ENCODE measurements at places on chromosomes 3 and 15.

GRCh38 chr3:140522653-140523380 is 155.0 kb upstream of the TRIM42 start:
- no peak for DNase-seq

- DNase-seq = no peak
Measured at GRCh38 chr3:169641167-169641566, 22.3 kb downstream of the MECOM start.

- no peak for DNase-seq
Measured at GRCh38 chr15:66570327-66570726, 4.5 kb upstream of the LCTL start.

DNA sequence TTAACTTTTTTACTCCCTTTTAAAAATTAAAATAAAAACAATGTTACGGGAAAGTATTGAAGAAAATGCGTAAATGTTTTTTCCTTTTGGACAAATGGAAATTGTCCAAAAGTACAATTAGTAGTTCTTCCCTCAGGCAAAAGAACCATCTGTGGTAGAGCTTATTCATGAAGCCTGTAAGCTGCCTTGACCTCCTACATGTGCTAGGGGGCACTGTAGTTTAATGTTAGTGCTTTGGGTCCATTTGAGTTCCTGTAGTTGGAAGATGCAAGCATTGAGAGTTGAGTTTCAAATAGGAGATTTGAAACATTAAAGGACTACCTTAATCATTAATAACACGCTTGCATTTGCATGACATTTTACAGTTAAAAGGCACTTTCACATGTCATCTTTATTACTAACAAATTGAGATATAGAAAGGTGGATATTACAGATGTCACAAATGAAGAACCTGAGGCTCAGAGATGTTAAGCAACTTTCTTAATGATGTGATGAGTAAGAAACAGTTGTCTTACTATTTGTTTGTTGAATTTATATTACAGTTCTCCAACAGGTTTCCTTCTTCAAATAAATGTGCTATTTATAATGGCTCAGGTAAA is 1.8 kb upstream of the ZNF385D start:
- no peak for DNase-seq

GRCh38 chr3:16365491-16366128 is 100.6 kb downstream of the OXNAD1 start:
- DNase-seq = no peak

DNA sequence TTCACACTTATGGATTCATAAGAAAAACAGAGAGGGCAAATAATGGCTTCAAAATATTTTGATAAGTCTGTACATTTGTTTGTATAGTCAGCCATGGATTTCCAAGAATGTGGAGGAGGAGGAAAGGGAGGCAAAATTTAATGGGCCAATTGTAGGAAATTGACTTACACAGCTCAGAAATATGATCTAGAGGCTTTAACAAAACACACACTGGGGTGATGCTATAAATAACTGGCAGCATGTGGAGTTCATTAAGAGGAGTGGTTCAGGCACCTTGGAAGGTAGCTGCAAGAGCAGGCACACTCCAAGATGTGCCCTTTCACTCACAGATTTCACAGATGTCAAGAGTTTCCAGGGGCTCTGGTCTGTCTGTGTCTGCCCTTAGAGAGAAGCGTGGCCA is 193.4 kb upstream of the RASGRP1 start:
- DNase-seq = no peak

DNA sequence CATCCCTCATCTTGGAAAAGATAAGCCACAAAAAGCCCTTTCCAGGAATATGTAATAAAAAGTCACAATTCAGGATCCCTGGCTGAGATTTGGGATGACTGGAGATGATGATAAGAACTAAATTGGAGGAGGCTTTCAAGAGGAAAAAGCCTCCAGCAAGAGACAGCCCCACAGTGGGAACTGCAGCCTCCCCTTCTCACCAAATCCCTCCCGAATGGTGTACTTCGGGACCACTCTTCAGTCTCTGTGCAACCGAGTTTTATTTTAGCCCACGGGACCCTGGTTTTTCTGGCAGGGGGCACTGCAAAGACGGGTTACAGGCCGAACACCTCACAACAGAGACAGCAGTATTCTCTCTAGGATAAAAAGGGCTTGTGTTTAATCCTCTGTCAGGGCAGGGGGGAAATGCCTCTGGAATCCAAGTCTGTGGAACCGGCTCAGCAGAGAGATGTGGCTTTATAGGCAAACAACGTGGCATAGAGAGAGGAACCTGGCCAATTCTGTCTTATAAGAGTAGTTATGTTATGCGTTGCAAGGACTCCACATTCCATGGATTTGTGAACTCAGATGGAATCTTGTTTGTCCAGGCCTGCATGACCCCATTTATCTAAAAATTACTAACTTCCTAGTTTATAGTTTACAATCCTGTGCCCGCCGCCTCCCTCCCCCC is 1.2 kb upstream of the LMCD1 start:
- DNase-seq = no peak

DNA sequence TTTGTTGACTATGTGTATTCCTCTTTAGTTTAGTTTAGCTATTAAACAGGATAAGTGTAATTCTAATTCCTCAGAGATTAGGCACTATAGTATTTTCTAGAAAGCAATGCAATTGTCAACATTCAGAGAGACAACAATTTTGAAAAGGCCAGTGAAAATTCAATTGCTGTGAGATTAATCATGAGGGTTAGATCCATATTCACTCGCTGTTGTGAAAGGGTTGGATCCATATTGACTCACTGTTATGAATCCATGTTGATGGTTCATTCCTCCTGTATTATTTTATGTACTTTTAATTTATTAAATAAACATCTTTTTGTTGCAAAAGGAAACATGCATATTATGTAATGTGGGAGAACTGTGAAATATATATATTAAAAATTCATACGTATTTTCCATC is 641 bp downstream of the TRAT1 start:
- no peak for DNase-seq

GRCh38 chr15:63402498-63403253 is 21.0 kb upstream of the CA12 start:
- DNase-seq = no peak

- no peak for DNase-seq
Measured at GRCh38 chr3:197269024-197269423, 29.4 kb downstream of the DLG1 start.

DNA sequence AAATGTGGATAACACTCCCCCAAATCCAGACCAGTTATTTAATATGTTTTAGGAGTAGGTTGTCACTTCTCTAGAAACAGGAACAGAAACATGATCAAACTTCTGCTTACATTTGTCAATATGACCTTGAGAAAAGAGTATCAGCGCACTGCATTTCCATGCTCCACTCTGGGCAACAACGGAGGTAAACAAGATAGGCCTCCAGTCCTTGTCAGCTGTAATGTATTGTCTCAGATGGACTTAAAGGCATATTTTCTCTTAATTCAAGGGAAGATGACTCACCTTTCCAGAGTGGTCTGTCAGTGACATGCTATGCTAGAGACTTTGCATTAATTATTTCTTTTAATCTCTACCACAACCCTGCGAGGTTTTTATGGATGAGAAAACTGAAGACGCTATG is 51.6 kb upstream of the TCF12 start:
- DNase-seq = no peak

GRCh38 chr3:130960139-130960795 is 66.4 kb downstream of the ASTE1 start:
- DNase-seq = no peak

GRCh38 chr3:11713171-11713570 is 69.5 kb upstream of the VGLL4 start:
- DNase-seq = no peak

DNA sequence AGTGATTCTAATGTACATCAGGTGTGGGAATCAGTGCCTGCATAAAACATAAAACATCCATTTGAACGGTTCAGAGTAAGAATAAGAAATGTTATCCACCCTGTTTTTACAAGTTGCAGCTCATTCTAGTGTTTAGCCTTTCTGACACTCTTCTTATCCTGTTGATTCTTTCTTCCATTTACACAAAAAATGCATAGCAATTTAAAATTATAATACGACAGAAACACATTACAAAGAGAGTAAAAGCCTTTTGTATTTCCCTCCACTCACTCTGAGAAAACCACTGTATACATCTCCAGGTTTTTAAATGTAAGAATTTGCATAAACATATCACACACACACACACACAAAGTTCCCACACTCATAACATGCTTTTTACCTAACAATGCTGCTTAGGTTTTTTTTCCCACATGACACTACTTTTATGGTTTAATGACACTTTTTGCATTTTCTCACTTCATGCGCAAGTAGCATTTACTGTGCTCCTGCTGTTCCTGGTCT is 199.8 kb downstream of the CNTN6 start:
- no peak for DNase-seq

DNA sequence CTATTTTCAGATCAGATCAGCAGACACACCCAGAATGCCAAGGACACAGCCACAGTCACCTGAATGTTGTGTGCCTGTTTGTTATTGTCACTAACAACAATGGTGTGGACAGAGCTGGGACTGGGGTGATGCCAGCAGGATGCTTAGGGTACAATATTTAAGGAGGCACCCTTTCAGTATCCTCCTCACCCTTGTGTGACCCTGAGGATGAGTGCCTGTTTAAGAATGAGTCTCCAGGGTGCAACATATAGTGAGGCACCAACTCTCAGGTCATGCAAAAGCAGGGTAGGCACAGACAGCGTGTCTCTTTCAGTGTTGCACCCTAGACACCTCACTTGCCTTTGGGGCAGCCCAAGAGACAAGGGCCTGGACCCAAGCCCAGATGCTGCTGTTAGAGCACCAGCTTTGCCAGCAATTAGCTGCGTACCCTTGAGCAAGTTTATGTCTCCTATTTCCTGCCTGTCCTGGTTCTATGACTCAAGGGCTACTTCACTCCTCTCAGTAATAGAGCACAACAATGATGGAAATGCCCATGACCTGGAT is 122.6 kb downstream of the AQP9 start:
- no peak for DNase-seq

GRCh38 chr3:141106842-141107241 is 55.7 kb downstream of the SPSB4 start:
- DNase-seq = no peak

DNA sequence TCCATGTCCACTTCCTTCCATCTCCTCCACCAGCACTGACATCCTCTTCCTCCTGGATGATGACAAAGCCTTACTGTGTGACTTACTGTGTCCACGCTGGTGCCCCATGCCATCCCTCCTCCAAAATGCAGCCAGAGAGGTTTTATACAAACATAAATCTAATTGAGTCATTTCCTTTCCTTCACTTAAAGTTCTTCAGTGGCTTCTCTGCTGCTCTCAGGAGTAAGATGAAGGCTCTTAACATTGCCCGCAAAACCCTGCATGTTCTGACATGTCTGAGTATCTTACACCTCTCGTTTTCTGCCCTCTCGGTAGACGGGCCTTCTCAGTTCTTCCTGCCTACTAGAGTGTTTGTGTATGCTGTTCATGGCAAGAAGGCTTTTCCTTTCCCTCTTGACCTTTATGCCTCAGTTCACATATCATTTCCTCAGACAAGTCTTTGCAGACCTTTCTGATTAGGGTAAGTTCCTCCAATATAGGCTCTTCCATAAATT is 175.5 kb downstream of the CFAP20DC start:
- DNase-seq = no peak

DNA sequence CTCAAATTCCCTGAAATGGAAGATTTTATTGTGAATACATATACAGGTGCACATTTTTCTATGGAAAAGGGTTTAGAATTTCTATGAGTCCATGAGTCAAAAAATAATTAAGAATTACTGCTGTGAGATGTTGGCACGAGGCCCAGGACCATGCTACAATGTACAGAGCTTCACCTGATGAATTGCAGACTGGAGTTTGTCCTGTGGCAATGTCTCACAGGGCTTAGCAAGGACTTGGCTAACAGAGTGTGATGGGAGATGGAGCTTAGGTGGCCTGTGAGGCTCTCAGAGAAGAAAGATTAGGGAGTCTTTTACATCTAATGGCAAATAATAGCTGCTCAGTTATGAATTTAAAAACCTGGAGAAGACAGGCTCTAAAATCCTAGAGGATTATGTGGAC is 219.5 kb upstream of the CBLB start:
- DNase-seq = no peak

DNA sequence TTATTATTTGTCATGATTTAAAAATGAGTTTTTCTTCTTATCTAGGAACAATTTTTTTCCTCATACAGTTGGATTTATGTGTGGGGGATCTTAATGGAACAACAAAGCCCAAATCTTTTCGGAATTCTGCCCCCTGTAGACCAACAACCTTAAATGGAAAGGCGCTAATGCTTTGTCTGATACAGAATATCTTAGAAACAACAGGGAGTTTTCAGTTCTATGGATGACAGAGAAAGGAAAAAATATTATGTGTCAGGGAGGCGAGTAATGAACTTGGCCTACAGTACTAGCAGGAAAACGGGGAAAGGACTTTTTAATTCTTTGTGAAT is 592 bp downstream of the MOBP start:
- no peak for DNase-seq

DNA sequence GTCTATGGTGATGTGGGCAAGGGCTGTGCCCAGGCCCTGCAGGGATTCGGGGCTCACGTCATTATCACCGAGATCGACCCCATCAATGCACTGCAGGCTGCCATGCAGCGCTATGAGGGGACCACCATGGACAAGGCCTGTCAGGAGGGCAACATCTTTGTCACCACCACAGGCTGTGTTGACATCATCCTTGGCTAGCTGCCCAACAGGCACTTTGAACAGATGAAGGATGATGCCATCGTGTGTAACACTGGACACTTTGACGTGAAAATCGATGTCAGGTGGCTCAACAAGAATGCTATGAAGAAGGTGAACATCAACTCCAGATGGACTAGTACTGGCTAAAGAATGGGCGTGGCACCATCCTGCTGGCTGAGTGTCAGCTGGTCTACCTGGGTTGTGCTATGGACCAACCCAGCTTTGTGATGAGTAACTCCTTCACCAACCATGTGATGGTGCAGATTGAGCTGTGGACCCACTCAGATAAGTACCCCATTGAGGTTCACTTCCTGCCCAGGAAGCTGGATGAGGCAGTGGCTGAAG is 6.1 kb upstream of the USP8 start:
- no peak for DNase-seq

DNA sequence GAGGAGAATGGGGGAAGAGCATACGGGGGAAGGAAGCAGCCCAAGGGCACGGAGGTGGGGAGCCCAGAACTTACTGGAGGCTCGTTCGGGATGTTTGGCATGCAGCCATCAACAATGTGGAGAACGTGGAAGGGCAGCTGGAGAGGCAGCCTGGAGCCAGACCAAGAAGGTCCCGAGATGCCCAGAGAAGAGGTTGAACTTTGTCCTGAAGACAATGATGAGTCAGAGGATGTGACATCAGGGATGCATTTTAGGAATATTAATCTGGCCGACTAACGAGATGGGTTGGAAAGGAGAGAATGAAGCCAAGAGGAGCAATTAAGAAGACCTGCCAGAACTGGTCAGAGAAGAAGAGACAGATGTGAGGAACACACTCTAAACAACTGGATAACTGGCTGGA is 98.2 kb downstream of the SRGAP3 start:
- DNase-seq = no peak

DNA sequence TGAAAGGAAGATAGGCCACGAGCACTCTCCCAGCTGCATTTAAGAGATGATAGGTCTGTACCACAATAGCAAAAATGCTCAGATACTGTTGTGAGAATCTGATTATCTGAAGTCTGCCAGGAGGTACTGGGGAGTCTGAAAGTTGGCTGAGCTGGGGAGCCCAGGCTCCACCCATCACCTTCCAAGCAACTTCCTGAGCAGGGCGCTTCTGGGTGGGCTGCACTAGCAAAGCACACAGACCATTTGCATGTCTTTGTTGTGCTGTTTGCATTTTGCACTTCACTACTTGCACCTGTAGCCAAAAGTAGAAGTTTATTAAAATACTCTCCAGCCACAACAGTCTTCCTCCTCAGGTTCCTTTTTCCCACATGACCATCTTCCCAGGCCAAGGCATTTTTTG is 133.2 kb downstream of the ALDH1A2 start:
- DNase-seq = no peak

Measured in stimulated activated CD4-positive, alpha-beta T cell treated with anti-CD3 and anti-CD28 coated beads, TNF-alpha, amount 100 ng/mL, for 48 hours (primary cell).